ENCODE measurements at places on chromosomes 3 and 15. TPM values are rescaled to one million over a fixed set of nuclear protein-coding genes. Genes with fewer than 3 reads are reported as not detected.

WDR93 gene
- 0.09 TPM for polyA plus RNA-seq

ADAM10 gene
- 31.7 TPM for polyA plus RNA-seq

DNA sequence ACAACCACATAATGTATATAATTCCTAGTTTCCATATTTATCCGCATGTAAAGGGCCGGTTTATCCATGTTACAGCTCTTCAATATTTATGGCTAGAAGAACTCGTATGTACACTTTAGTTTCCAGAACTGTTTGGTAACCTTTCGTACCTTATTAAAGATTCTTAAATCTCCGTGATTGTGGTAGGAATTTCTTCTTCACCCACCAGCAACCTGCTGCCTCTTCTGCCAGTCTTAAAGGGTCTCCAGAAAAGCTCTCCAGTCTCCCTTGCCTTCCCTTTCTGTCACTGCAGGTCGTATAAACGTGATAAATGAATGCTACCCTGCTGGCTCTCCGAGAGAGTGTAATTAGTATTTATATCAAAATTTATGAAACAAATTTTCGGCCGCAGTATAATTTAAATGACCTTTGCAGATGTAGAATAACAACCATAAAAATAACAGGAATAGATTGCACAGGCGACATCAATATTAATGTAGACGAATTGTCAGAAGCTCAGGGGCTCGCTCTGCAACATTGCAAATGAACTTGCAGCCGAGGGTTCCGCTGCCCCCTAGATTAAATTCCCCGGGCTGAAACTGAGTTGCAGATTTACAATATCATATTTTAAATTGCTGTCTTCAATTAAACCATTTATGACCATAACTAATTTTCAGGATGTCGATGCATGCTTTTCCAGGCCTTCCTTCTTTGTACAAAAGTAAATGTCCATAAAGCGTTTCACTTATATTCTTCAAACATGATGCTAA is 5.4 kb downstream of the ZIC1 start:
- H3K27ac ChIP-seq: no peak overlapping the region
- peaks cover 19% of the 10 kb centered on the region for H3K4me1 ChIP-seq
- peaks cover 87% of the 10 kb centered on the region for H3K27me3 ChIP-seq
- no peaks in the 10 kb centered on the region for H3K36me3 ChIP-seq
- H3K4me3 ChIP-seq: no peak overlapping the region

GRCh38 chr15:89361451-89362202 is 27.0 kb upstream of the POLG start:
- H3K27me3 ChIP-seq: peaks cover 76% of the 10 kb centered on the region
- peak; percentile 83 for DNase-seq
- no peaks in the 10 kb centered on the region for H3K36me3 ChIP-seq
- no peaks in the 10 kb centered on the region for H3K4me1 ChIP-seq

- DNase-seq: no peak
- no peak overlapping the region for H3K27ac ChIP-seq
- no peaks in the 10 kb centered on the region for H3K27me3 ChIP-seq
- no peak overlapping the region for H3K4me3 ChIP-seq
Observed at GRCh38 chr15:90807786-90808086, 60.7 kb upstream of the FURIN start.

- H3K36me3 ChIP-seq: no peaks in the 10 kb centered on the region
- H3K4me1 ChIP-seq: no peaks in the 10 kb centered on the region
- H3K27me3 ChIP-seq: no peaks in the 10 kb centered on the region
- no peak overlapping the region for H3K4me3 ChIP-seq
Observed at GRCh38 chr3:88030210-88030609, 28.6 kb downstream of the CGGBP1 start.

GRCh38 chr3:139427283-139428060 is 38.0 kb upstream of the COPB2 start:
- H3K27ac ChIP-seq: no peak overlapping the region
- peaks cover 8% of the 10 kb centered on the region for H3K36me3 ChIP-seq
- H3K27me3 ChIP-seq: no peaks in the 10 kb centered on the region

GRCh38 chr3:183247011-183247589 is 6.0 kb upstream of the B3GNT5 start:
- no peak overlapping the region for H3K4me3 ChIP-seq
- DNase-seq: no peak
- H3K36me3 ChIP-seq: no peaks in the 10 kb centered on the region
- peaks cover 2% of the 10 kb centered on the region for H3K27me3 ChIP-seq

DNA sequence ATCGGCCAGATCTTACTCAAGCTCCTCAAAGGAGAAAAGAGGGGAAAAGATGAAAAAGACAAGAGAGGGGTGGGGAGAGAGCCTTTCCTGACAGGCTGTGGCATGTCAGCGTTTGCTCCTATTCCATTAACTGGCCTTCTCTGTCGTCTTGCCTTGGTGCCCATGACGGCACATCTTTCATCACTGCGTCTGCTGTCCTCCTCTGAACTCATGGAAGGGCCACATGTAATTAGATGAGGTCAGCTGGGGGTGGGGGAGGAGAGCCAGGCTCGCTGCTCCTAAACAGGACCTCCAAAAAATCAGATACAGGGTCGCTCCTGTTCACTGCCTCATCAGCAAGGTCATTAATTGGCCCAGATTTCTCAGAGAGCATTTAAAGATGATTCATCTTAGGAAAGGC is 49.7 kb downstream of the LRTM1 start:
- no peak overlapping the region for H3K4me3 ChIP-seq
- no peak overlapping the region for H3K27ac ChIP-seq
- DNase-seq: no peak
- H3K27me3 ChIP-seq: peaks cover 5% of the 10 kb centered on the region
- H3K36me3 ChIP-seq: no peaks in the 10 kb centered on the region
- no peaks in the 10 kb centered on the region for H3K4me1 ChIP-seq

GRCh38 chr3:13818919-13819318 is 61.0 kb downstream of the WNT7A start:
- H3K27ac ChIP-seq: no peak overlapping the region
- H3K4me3 ChIP-seq: no peak overlapping the region
- no peak for DNase-seq
- H3K4me1 ChIP-seq: no peaks in the 10 kb centered on the region

DNA sequence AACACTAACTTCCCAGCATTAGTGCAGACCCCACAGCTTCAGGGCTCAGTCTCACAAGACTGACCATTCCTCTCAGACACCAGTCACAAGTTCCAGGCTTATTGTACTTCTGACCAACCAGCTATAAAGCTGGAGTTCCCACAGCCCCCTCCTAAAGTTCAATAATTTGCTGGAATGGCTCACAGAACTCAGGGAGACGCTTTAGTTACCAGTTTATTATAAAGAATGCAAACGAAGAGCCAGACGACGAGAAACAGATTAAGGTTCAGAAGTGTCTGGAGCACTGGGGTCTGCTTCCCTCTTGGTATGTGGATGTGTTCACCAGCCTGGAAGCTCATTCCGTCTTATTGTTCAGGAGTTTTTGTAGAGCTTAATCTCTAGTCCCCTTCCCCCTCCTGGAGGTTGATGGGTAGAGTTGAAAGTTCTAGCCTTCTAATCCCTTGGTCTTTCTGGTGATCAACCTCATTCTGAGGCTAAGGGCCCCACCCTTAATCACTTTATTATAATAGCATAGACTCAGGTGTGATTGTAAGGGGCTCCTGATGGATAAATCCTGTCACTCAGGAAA is 4.8 kb upstream of the CSRNP1 start:
- no peak overlapping the region for H3K27ac ChIP-seq
- peak; percentile 16 for DNase-seq
- no peak overlapping the region for H3K4me3 ChIP-seq
- H3K36me3 ChIP-seq: no peaks in the 10 kb centered on the region
- no peaks in the 10 kb centered on the region for H3K27me3 ChIP-seq

- no peak overlapping the region for H3K4me3 ChIP-seq
- no peak overlapping the region for H3K27ac ChIP-seq
Observed at GRCh38 chr3:166462891-166463470, 625.8 kb upstream of the BCHE start.

DNA sequence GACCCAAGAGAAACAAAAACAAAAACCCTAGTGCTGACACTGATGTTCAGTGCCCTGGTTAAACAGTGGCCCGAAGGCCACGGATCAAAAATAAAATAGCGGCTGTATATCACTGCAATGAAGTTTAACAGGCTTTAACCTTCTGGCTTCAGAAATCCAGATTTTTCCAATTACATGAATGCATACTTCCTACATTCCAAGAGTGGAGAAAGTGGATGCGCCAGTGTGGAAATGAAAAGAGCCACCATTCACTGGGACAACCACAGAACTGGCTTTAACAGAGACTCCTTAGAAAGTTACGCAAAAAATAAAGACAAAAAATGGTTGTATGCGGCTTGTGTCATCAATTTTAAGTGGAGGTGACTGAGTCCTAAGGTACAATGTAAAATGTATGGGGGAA is 522.2 kb downstream of the FHIT start:
- DNase-seq: no peak
- H3K27me3 ChIP-seq: no peaks in the 10 kb centered on the region
- H3K36me3 ChIP-seq: no peaks in the 10 kb centered on the region
- H3K4me3 ChIP-seq: no peak overlapping the region

- no peaks in the 10 kb centered on the region for H3K4me1 ChIP-seq
- H3K4me3 ChIP-seq: no peak overlapping the region
- no peak overlapping the region for H3K27ac ChIP-seq
- no peaks in the 10 kb centered on the region for H3K27me3 ChIP-seq
Observed at GRCh38 chr3:95798628-95799027, 1015.8 kb upstream of the EPHA6 start.

All from small intestine (tissue), 16 donors.